ENCODE measurements at places on chromosomes 1 and 21. TPM values are rescaled to one million over a fixed set of nuclear protein-coding genes. Genes with fewer than 3 reads are reported as not detected.

Gene IGSF9
- total RNA-seq: 1.9 TPM

Gene F13B
- not detected for total RNA-seq

- DNase-seq: no peak
These were observed 43.4 kb downstream of the LDLRAD2 start for GRCh38 chr1:21855257-21856096.

Gene RNU1-2
- under 0.01 TPM for total RNA-seq

DNA sequence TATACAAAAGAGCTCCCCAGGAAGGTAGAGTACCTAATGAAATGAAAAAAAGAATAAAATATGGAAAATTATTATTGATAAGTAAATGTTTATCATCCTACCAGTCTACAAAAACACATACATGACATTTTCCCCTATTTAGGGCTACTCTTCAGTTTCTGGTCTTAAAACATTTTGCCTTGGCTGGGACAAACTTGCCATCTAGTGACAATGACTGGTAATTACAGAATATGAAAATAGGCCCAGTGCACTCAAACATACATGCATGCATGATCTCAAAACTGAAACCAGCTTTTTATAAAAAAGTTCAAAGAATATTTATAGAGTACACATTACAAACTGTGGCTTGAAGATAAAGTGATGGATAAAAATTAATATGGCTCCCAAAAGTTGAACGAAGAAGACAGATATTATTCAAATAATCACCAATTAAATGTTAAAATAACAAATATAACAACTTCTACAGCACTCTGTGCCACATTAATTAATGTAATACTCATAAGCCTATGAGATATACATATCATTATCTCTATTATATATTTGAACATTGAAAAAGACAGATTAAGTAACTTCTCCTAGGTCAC, 10.5 kb upstream of the RNPC3 start:
- no peak for DNase-seq

Gene COL11A1
- 0.38 TPM for total RNA-seq

- no peak for DNase-seq
These were observed 1677.1 kb downstream of the KCNT2 start for GRCh38 chr1:194931166-194931565.

- DNase-seq: no peak
These were observed 28.5 kb downstream of the COA7 start for GRCh38 chr1:52669696-52670095.

Gene TNNT2
- total RNA-seq: 0.89 TPM

- no peak for DNase-seq
These were observed 1.4 kb downstream of the CHD1L start for GRCh38 chr1:147243841-147244240.

Gene GRIK3
- total RNA-seq: under 0.01 TPM

DNA sequence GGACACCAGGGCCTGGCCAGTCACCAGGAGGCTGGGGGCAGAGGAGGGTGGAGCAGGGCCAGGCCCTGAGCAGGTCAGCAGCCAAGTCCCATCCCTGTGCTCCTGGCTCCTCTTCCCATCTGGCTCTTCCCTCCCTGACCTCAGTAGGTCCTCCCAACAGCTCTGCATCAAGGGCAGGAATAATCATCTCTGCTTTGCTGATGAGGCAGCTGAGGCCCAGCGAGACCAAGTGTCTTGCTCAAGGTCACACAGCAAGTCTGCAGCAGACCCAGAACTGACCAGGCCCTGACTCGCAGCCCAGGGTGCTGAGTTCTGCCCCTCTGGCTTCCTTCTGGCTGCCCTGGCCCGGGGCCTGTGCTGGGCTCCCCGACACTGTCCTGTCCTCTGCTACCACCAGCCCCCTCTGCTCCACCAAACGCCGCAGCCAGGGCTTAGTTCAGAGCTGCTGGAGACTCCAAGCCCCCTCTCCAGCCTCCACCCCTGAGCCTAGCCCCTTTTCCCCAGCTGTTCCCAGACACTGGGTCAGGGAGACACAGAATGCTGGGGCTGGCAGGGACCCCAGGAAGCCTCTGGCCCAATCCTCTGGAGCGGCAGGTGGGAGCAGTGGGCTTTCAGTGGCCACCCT, 224.9 kb downstream of the PTPRU start:
- no peak for DNase-seq

DNA sequence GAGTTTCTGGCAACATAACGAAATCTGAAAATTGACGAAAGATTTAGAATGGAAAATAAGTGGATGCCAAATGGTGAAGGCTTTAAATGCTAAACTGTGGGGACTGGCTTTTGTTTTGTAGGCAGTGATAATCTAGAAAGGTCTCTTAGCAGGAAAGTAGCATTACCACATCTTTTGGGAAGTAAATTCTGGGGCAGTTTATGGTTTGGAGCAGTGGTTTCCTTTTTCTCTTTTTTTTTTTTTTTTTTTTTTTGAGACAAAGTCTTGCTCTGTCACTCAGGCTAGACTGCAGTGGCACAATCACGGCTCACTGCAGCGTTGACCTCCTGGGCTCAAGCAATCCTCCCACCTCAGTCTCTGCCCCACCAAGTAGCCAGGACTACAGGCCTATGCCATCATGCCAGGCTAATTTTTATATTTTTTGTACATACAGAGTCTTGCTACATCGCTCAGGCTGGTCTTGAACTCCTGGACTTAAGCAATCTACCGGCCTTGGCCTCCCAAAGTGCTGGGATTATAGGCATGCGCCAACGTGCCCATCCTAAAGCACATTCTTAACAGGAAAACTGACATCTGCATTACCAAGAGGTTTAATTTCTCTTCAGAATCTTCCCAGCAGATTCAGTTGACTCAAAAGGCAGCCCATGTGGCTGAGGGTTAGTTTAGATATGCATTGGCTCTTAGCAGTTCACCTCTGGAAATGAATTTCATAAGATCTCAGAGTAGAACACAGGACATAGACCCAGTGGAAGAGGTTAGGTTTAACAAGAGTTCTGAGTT, 32.9 kb downstream of the C21orf91 start:
- no peak for DNase-seq

Gene LIN28A
- total RNA-seq: not detected

Gene ANKRD45
- total RNA-seq: 0.55 TPM

- DNase-seq: no peak
These were observed 55.1 kb downstream of the CD58 start for GRCh38 chr1:116515702-116516101.

- DNase-seq: no peak
These were observed 373 bp downstream of the MTF1 start for GRCh38 chr1:37858931-37859506.

GRCh38 chr1:226360106-226360746, 47.7 kb downstream of the PARP1 start:
- DNase-seq: no peak

- no peak for DNase-seq
These were observed 11.5 kb downstream of the TMPRSS3 start for GRCh38 chr21:42384156-42384945.

GRCh38 chr1:117824616-117825015, 104.8 kb downstream of the GDAP2 start:
- DNase-seq: no peak
